ENCODE measurements at places on chromosomes 7 and 10.

DNA sequence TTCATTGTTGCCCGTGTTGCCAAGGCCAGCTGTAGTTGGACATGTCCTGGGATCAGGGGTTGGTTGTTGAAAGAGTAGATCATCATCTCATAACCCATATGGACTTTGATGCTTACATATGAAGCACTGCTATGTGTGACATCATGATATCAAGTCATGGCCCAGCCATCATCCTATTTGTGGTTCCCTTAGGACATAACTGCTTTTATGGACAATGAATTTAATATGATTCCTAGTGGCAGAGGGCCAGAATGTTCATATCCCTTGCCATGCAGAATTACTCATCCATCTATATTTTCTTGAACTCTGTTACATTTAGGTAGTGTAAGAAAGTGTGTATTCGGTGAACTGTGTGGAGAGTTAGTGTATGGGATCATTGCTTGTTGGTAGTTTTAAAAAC lies 343.9 kb upstream of the LRGUK start:
- DNase-seq = no peak

DNA sequence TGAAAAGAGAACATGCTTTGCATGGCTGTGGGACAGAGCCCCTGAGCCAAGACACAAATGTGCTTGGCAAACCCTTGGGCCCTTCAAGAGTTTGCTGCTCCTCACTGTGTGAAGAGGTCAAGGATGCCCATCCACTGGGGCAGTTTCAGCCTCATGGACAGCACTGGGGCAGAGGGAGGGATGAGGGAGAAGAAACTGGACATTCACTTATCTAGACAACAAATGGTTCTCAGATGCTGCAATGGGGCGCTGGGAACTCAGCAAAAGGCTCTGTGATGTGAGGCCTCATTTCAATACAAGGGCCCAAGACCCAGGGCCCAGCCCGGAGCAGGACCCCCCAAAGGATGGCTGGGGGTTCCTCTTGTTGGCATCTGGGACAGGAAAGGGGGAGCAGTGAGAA lies 49.1 kb downstream of the EBF3 start:
- DNase-seq = no peak

DNA sequence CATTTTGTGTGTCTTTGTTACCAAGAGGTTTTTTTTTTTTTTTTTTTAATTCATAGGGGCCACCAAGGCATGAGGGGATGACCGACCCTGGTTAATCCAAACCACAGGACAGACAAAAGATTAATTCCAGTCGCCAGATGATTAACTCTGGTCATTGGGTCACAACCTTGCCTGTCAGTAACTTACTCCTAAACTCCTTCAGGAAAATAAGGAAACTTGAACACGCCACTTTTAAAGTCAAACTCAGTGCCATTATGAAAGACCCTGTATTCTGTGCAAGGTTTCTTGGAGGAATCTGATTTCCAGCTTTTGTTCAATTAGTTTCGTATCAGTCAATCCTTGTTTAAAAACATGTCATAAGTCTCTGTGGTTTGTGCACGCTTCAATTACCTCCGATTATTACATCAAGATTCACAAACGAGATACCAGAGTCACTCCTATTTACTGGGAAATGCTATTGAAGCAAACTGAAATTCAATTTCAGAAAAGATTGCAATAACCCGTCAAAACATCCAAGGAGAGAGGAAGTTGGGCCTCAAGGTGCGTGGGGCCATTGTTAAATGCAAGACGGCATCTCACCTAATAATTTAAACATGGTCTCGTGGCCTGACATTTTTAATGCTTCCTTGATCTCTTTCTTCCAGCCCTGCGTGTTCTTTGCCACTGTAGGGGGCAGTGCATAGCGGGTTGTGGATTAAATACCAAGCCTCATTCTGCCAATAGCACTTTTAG lies 44.0 kb downstream of the NRP1 start:
- no peak for DNase-seq

DNA sequence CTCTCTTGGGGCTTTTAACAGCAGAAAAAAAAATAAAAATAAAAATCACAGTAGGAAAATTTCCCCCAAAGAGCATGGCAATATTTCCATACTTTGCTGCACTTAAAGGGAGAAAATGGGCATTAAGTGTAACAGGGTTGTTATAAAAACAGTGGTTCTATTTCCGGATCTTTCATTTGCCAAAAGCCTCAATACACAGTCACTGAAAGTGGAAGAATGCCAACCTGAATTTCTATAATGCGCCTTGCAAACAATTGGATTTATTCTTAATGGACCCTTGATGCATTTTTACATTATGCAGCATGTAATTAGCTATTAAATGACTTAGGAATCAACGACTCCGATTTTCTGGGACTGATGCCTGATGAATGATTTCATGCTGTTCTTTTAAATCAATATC lies 127.6 kb upstream of the NANOS1 start:
- no peak for DNase-seq

- no peak for DNase-seq
Measured at GRCh38 chr7:66564045-66564444, 64.6 kb upstream of the KCTD7 start.

GRCh38 chr10:88270061-88270808 lies 312.9 kb downstream of the RNLS start:
- no peak for DNase-seq

GRCh38 chr7:71393661-71394060 lies 261.7 kb downstream of the GALNT17 start:
- DNase-seq = no peak

- no peak for DNase-seq
Measured at GRCh38 chr7:135719688-135720087, 8.3 kb downstream of the SLC13A4 start.

DNA sequence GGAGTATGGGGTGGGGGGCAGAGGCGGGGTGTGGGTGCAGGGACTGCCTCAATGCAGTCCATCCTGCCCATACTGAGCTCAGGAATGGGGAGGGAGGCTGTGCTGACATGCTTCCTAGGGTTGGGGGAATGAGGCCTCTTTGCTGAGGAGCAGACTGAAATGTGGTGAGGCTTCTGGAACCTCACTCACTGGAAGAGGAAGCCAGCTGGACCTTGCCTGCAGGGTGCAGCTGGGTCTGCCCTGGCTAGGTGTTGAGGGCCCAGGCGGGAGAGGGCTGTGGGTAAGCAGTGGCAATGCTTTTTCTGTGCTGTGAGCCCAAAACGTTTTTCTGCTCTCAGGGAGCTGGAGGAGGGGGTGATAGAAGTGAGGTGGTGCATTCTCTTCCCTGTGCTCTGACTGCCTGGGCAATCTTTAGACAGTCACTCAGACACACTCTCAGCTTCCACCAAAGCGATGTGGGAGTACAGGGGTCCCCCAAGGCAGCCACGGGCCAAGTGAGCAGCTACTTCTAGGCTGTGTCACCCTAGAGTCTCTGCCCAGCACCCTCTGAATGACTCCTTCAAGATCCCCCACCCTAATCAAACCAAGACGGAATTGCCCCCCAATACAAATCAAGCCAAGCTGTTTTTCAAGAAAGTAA lies 41.1 kb upstream of the BMPR1A start:
- DNase-seq = no peak

- no peak for DNase-seq
Measured at GRCh38 chr10:22849077-22849805, 78.6 kb upstream of the ARMC3 start.

DNA sequence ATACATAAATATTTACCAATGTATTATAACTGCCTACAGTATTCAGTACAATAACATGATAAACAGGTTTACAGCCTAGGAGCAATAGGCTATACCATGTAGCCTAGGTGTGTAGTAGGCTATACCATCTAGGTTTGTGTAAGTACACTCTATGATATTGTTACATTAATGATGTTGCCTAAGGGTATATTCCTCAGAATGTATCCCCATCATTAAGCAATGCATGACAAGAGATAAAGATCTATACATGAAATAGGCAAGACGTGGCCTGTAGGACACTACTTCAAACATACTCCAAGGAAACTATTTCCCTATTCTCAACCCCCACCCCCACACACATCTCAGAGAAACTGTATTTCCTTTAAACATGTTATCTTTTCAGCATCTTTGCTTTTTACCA lies 15.3 kb upstream of the ADAM22 start:
- no peak for DNase-seq

Data from cortex of kidney (tissue), 1 donor.